ENCODE measurements at places on chromosomes 3 and 15.
A peak's percentile ranks its signal among the peaks of the same experiment; 100 is the strongest.

DNA sequence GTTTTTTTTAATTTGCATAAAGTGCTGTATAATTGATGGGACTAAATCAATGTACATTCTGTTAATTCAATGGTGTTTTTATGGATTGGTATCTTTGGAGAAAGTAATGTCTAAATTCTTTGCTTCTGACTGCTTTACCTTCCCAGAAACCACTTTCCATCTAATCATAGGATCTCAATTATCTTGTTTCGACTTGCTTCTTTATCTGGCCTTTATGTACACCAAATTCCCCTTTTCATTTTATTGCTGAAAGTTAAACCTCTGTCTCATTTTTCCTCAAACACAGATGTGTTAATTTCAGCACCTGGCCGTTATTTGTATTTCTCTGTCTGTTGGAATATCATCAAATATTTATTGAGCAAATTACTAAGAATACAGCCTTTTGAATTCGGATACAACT, 287.3 kb upstream of the GBE1 start:
- no peak for DNase-seq

DNA sequence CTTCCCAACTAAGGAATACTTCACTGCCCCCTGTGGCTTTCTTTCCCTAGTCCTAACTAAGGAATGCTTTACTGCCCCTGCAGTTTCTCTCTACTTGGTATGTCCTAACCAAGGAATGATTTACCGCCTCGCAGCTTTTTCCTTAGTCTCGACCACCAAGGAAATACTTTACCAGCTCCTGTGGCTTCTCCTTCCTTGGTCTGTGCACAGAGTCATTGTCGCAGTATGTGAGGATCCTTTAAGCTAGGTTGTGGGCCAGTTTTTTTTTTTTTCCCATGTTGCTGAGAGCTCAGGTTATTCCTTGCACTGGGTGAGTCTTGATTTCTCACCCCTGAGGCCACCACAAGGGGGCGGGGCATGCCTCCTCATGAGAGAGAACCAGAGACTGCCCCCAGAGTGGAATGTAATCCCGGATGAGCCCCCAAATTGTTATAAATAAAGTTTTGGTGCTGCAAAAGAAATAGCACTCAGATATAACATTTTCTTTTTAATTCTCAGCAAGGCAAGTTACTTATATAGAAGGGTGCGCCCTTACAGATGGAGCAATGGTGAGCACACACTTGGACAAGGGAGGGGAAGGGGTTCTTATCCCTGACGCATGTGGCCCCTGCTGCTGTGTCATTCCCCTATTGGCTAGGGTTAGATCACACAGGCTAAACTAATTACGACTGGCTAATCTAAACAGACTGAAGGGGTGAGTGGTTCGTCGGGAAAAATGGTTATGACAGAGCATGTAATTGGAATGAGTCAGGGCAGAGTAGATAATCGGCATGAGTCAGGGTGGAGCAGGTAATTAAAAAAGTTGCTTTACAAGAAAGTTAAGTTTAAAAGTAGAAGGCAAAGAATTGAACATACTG, 27.0 kb downstream of the NDUFB4 start:
- peak; percentile 5 for DNase-seq

- DNase-seq = no peak
These were observed 271.2 kb upstream of the ROPN1 start for GRCh38 chr3:124263168-124263567.

GRCh38 chr3:28624084-28624483, 275.5 kb upstream of the AZI2 start:
- no peak for DNase-seq

- no peak for DNase-seq
These were observed 6.2 kb upstream of the ZNF148 start for GRCh38 chr3:125381314-125381713.

- DNase-seq = no peak
These were observed 34.7 kb upstream of the MRPS22 start for GRCh38 chr3:139309061-139309591.

DNA sequence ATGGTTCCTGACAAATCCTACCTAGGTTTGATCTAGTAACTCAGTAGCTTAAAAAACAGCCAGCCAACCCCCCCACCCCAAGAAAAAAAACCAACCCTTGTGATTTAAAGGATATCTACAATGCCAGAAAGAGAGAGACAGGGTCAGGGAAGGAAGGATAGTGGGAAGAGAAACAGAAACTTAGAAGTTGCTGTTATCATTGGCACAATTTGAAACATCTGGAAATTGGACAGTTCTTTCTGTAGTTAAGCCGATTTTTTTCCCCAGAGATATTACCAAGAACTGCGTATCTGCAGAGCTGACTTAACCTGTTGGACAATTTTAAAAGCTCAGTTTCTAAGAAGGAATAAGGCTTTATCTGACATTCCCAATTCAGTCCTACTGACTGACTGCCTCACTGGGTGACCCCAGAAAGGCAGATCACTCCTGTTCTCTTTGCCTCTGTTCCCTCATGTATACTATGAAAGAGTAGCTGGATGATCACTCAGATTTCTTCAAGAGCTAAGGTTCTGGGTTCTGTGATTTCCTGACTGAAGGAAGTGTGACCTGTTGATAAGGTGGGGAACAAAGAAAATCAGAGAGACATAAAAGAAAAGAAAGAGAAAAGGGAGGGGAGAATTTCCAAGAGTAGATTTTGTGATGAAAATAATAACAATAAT, 128.3 kb downstream of the MAP2K5 start:
- DNase-seq = no peak

- DNase-seq = no peak
These were observed 57.1 kb downstream of the RAP2B start for GRCh38 chr3:153219146-153219545.

- no peak for DNase-seq
These were observed 49.0 kb downstream of the KBTBD12 start for GRCh38 chr3:127964053-127964452.

GRCh38 chr3:177468331-177468730, 271.0 kb upstream of the TBL1XR1 start:
- DNase-seq = no peak

DNA sequence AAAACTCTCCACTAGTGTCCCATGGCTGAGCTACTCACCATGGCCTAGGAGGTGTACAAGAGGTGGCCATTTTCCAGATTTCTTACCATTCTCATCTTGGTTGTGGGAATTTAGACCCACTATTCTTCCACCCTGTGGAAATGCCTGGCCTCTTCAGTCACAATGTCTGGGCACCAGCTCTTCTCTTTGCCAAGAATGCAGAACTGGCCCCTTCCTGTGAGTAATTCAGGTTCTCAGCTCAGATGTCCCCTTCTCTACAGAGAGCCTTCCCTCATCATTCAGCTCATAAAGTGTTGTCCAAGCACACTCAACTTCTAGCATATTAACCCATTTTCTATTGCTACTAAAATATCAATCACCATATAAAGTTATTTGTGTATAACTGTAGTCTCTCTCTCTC, 575.5 kb upstream of the KCNMB2 start:
- no peak for DNase-seq

DNA sequence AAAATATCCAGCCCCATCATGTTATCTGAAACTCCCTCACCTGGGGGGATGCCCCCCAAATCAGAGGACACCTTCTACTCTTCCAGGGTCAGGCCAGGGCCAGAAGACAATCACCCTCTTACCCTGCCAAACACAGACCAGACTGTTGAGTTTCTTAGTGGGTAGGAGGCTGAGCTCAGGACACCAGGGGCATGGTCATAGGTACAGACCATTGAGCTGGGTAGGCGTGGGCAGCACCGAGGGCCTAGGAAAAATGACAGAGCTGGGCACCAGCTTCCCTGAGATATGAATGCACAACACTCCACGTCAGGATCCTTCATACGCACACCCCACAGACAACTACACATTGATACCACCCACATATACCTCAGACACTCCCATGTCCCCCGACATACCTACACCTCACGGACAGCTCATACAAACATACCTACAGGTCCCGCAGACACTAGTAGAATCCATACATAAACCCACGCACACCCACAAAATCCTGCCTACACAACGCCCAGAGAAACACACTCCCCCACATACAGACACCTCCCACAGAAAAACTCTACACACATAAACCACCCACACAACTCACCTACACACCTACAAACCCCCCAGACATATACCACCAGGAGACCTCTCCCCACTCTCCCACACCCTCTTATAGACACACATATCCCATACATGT, 11.8 kb downstream of the AP3B2 start:
- no peak for DNase-seq

GRCh38 chr3:86960550-86960949, 30.4 kb downstream of the VGLL3 start:
- no peak for DNase-seq

DNA sequence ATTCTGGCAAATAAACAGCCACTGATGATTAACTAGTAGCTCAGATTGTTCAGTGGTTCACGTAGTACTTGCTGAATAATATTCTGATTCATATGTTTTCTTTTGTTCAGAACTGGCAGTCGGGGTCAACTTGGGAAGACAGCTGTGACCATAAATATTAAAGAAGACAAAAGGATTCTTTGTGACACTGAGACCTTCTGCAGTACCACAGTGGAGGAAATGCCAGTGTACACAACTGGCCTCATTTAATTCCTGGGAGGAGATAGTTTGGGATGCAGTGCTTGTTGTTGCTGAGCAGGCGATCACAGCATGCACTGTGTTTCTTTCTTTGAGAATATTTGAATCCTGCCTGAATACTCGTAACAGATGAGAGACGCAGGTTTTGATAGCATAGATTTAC, 26.7 kb upstream of the MCF2L2 start:
- no peak for DNase-seq

DNA sequence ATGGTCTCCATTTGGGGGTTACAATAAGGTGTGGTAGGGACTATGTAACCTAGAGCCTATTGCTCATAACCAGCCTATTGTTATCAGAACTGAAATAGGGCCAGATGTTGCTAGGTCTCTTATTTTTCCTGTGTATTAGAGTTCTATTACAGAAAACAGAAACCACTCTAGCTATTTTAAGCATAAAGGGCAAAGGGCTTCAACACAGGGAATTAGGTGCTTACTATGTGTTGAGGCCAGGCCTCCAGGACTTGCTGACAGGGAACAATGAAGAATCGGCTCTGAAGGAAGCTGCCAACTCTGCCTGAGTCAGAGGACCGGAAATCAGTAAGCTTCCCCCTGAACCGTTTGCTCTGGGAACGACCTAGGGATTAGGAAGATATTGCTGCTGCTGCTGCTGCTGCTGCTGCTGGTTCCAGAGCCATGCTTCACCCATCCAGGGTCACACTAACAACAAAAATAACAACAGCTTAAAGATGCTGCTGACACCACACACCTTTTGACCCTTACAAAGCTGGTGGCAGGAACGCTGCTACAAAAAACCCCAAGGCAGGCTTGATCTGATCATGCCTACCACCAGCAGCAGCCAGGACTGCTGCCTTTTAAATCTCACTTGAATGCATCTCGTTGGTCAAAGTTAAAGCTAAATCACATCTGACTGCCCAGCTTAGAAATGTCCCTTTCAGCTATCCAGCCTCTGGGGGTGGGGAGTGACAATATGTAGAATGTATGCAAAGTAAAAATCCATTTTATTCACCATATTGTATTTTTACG, 276.9 kb upstream of the IL12A start:
- no peak for DNase-seq

DNA sequence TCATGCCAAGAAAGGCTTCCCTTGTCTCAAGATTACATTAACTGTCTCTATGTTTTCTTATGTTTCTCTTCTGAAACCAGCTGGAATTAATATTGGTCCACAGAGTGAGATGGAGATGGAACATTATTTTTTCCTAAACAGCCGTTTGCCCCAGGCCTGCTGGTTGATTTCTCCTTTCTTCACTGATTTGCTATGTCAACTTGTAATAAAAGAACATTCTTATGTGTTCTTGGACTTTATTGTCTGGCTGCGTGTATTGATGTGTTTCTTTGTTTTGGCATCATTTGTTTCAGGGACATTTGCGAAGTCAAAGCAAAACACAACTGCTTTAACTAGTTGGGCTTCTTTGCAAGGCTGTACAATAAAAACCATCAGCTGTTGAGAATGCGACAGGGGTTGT, 168.5 kb downstream of the FAM43A start:
- no peak for DNase-seq

GRCh38 chr3:194485881-194486539, 792 bp downstream of the ATP13A3 start:
- peak; percentile 44 for DNase-seq

GRCh38 chr3:11581237-11582190, 62.2 kb downstream of the VGLL4 start:
- DNase-seq = no peak

GRCh38 chr3:73350996-73351395, 273.7 kb downstream of the PDZRN3 start:
- no peak for DNase-seq

DNA sequence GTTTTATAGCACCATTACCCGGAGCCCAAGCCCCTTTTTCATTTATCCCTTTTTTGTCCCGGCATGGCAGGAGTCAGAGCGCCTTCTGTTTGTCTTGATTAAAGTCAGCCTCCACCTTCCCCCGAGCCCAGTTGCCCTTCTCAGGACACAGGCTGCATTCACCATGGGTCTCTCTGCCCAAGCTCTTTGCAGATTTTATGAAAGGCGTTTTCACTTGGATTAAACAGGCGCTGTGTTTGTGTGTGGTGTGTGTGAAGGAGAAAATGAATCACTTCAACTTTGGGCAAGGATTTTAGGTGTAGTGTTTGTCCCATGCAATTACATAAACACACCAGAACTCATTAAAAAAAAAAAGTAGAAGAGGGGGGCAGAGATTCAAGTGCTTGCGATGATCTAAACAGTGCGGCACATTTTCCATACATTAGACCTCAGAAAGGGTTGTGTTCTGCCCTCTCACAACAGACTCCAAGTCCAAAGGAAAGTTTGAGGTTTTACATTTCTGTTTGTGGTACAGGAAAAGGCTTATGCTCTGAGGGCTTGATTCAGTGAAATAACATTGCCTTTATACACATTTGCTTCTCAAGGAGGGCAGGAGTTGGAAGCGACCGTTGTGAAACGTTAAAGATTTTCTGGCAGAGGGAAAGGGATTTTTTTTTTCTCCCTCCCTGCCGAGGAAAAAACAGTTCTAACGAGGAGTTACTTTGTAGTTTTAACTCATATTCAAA, 14.5 kb upstream of the IL16 start:
- no peak for DNase-seq
